GM23338 (cell line): ENCODE measurements at places on chromosomes 12 and 14. TPM values are rescaled to one million over a fixed set of nuclear protein-coding genes. Genes with fewer than 3 reads are reported as not detected.

Gene CAPRIN2
- 36.7 and 41.3 TPM in 2 replicates for total RNA-seq

Gene DPY19L2
- total RNA-seq: 8.0 and 10.8 TPM in 2 replicates

Gene ERBB3
- total RNA-seq: 44.4 and 54.4 TPM in 2 replicates

Gene RPAP3
- 29.0 and 31.4 TPM in 2 replicates for total RNA-seq

Gene DUSP6
- total RNA-seq: 153 and 191 TPM in 2 replicates

Gene HSPB8
- total RNA-seq: 4.7 and 4.8 TPM in 2 replicates

Gene ZDHHC22
- total RNA-seq: 29.3 and 32.1 TPM in 2 replicates

Gene BHLHE41
- 1.6 and 3.7 TPM in 2 replicates for total RNA-seq

Gene ZNF839
- 8.0 and 10.0 TPM in 2 replicates for total RNA-seq

Gene FGF23
- 0.23 and 0.56 TPM in 2 replicates for total RNA-seq

Gene CD69
- total RNA-seq: not detected in 2 replicates

Gene SDR9C7
- not detected in 2 replicates for total RNA-seq

Gene TMPRSS12
- total RNA-seq: not detected in 2 replicates

Gene PIWIL1
- not detected in 2 replicates for total RNA-seq

Gene MTERF2
- 4.7 and 9.2 TPM in 2 replicates for total RNA-seq

Gene INSM2
- total RNA-seq: not detected in 2 replicates

Gene FGF6
- not detected in 2 replicates for total RNA-seq

Gene C12orf56
- 4.6 and 9.3 TPM in 2 replicates for total RNA-seq

Gene KLHL42
- 25.8 and 33.2 TPM in 2 replicates for total RNA-seq

Gene PTHLH
- not detected in 2 replicates for total RNA-seq
